Activated naive CD4-positive, alpha-beta T cell treated with anti-CD3 and anti-CD28 coated beads, Interleukin-2, amount 10 ng/mL, durations not matched to agents 7 days and 5 days (primary cell): ENCODE measurements at places on chromosomes 3 and 15.

GRCh38 chr3:24526640-24527212 is 32.1 kb upstream of the THRB start:
- H3K27ac ChIP-seq = no peak overlapping the region
- no peaks in the 10 kb centered on the region for H3K36me3 ChIP-seq
- H3K27me3 ChIP-seq = peaks cover 10% of the 10 kb centered on the region
- no peaks in the 10 kb centered on the region for H3K4me1 ChIP-seq
- H3K4me3 ChIP-seq = no peak overlapping the region
- DNase-seq = no peak

DNA sequence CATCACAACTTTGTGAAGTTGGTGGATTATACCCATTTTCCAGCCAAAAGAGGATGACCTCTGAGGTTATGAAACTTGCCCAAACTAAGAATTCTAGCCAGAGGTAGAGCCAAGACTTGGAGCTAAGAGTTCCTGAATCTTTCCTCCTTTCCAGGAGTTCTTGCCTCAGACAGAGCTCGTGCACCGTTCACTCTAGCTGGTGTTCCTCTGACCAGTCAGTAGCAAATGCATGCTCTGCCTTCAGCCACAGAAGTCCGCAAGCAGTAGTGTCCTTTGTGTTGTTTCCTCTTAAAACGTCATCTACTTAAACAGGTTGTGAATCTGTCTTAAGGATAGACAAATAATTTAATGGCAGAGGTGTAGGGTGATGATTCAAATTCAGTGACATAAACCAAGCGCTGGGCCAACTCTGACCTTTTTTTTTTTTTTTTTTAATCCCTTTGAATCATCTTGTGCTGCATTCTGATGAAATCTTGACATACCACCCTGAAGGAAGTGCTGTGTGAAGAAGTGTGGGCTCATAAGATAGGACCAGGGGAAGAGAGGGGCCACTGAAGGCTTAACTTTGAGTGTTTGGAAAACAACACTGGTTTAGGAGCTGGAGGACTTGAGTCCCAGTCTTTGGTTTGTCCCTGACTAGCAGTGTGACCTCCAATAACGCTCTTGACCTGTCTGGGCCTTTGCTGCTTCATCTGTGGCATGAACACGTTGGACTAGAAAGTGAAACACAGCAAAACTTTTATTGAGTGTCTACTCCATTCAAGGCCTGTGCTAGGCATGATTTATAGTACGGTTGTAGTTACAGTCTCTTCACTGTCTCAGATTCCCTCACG is 53.4 kb downstream of the ITPR1 start:
- no peak overlapping the region for H3K27ac ChIP-seq
- no peaks in the 10 kb centered on the region for H3K36me3 ChIP-seq
- no peaks in the 10 kb centered on the region for H3K4me1 ChIP-seq
- no peak overlapping the region for H3K4me3 ChIP-seq
- no peaks in the 10 kb centered on the region for H3K27me3 ChIP-seq
- DNase-seq = no peak

- peaks cover 7% of the 10 kb centered on the region for H3K36me3 ChIP-seq
- H3K27me3 ChIP-seq = no peaks in the 10 kb centered on the region
- DNase-seq = no peak
- H3K4me3 ChIP-seq = no peak overlapping the region
- H3K4me1 ChIP-seq = peaks cover 24% of the 10 kb centered on the region
Measured at GRCh38 chr3:138774529-138775253, 60.0 kb downstream of the PIK3CB start.

- H3K4me1 ChIP-seq = peaks cover 53% of the 10 kb centered on the region
- DNase-seq = no peak
- peaks cover 4% of the 10 kb centered on the region for H3K36me3 ChIP-seq
Measured at GRCh38 chr15:39784125-39784524, 1.5 kb upstream of the FSIP1 start.

- DNase-seq = no peak
- H3K27me3 ChIP-seq = peaks cover 90% of the 10 kb centered on the region
- no peak overlapping the region for H3K4me3 ChIP-seq
Measured at GRCh38 chr15:88802991-88803240, 320 bp upstream of the ACAN start.

GRCh38 chr15:36826948-36827347 is 247.5 kb downstream of the CDIN1 start:
- no peak overlapping the region for H3K4me3 ChIP-seq
- H3K4me1 ChIP-seq = no peaks in the 10 kb centered on the region
- H3K27ac ChIP-seq = no peak overlapping the region
- no peaks in the 10 kb centered on the region for H3K36me3 ChIP-seq
- DNase-seq = no peak

- DNase-seq = no peak
- H3K27me3 ChIP-seq = no peaks in the 10 kb centered on the region
- no peak overlapping the region for H3K27ac ChIP-seq
- H3K36me3 ChIP-seq = peaks cover 23% of the 10 kb centered on the region
- no peak overlapping the region for H3K4me3 ChIP-seq
Measured at GRCh38 chr3:107795514-107796094, 272.8 kb downstream of the BBX start.

- H3K4me1 ChIP-seq = no peaks in the 10 kb centered on the region
- peaks cover 4% of the 10 kb centered on the region for H3K36me3 ChIP-seq
- DNase-seq = no peak
- no peak overlapping the region for H3K27ac ChIP-seq
- H3K4me3 ChIP-seq = no peak overlapping the region
Measured at GRCh38 chr15:42890161-42890913, 30.2 kb downstream of the TTBK2 start.

GRCh38 chr3:33722626-33723370 is 4.7 kb upstream of the CLASP2 start:
- no peak for DNase-seq
- H3K4me3 ChIP-seq = no peak overlapping the region
- H3K4me1 ChIP-seq = peaks cover 6% of the 10 kb centered on the region
- peaks cover 4% of the 10 kb centered on the region for H3K27me3 ChIP-seq

DNA sequence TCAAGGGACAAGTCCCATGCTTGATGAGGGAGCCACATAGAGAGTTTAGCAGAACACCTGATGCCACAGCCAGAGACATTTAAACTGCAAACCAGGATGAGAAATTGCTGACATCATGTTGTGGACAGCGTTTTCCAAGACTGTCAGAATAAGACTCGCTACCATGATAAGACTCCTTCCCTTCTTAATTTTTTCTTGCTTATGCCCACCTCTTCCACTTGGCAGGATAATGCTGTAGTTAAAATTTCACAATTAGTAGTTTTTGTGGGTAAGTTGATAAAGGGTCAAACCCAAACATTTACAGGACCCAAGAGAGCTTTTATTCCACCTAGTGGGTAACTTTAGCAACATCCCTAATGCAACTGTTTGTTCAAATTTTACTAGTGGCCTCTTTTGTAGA is 3.0 kb upstream of the PIAS1 start:
- H3K4me3 ChIP-seq = no peak overlapping the region
- no peak for DNase-seq
- H3K4me1 ChIP-seq = peaks cover 21% of the 10 kb centered on the region
- peaks cover 3% of the 10 kb centered on the region for H3K36me3 ChIP-seq
- no peak overlapping the region for H3K27ac ChIP-seq

GRCh38 chr3:145767909-145768308 is 393.1 kb downstream of the PLOD2 start:
- H3K4me1 ChIP-seq = no peaks in the 10 kb centered on the region
- H3K4me3 ChIP-seq = no peak overlapping the region
- no peak overlapping the region for H3K27ac ChIP-seq
- no peaks in the 10 kb centered on the region for H3K27me3 ChIP-seq
- DNase-seq = no peak

- no peak overlapping the region for H3K4me3 ChIP-seq
- H3K27ac ChIP-seq = peak overlapping the region; percentile 17
- DNase-seq = no peak
- H3K36me3 ChIP-seq = peaks cover 42% of the 10 kb centered on the region
- H3K4me1 ChIP-seq = peaks cover 49% of the 10 kb centered on the region
- no peaks in the 10 kb centered on the region for H3K27me3 ChIP-seq
Measured at GRCh38 chr15:64426845-64427465, 33.4 kb upstream of the ZNF609 start.

- peak overlapping the region; percentile 71 for H3K4me3 ChIP-seq
- peak; percentile 75 for DNase-seq
- H3K4me1 ChIP-seq = peaks cover 33% of the 10 kb centered on the region
Measured at GRCh38 chr3:66394019-66394752, 106.6 kb downstream of the LRIG1 start.

GRCh38 chr15:85587707-85588411 is 206.9 kb downstream of the KLHL25 start:
- H3K4me3 ChIP-seq = no peak overlapping the region
- peaks cover 37% of the 10 kb centered on the region for H3K4me1 ChIP-seq
- DNase-seq = no peak
- H3K36me3 ChIP-seq = peaks cover 50% of the 10 kb centered on the region
- no peaks in the 10 kb centered on the region for H3K27me3 ChIP-seq

DNA sequence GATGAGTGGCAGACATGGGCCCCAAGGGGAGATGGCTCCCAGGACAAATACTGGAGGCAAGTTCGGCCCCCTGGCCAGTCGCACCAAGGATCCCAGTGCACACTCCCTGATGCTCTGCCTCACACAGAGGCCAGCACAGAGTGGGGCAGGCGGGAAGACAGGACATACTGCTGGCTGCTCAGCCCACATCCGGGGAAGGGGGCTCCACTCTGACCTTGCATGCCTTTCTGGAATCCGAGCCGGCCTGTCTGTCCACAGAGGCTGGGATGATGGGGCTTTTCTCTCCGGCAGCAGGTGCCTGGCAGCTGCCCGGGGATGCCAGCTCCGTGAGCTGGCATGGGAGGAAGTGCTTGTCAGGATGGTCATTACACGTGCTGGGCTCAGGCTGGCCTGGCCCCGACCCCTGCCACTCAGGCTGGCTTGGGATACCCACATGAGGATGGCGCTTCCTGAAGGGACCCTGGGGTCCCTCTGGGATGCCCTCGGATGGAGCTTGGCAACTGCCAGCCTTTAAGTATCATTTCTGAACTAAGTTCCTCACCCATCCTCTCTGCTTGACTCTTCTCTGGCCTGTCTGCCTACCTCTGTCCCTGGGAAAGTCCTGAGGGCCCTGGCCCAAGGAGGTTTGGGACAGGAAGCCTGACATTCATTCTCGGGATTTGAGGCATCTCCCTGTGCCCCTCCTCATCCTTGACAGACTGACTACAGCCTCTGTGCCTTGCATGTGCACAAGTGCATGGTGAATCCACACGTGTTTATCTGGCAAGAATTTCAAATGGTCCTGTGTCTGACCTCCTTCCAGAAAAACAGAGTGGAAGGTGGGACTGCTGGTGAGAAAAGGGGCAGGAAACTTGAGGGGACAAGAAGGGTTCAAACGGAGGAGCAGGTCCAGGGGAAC is 46.5 kb downstream of the EXOG start:
- H3K4me1 ChIP-seq = no peaks in the 10 kb centered on the region
- H3K36me3 ChIP-seq = no peaks in the 10 kb centered on the region
- H3K4me3 ChIP-seq = no peak overlapping the region
- DNase-seq = no peak
- H3K27me3 ChIP-seq = peaks cover 17% of the 10 kb centered on the region
- no peak overlapping the region for H3K27ac ChIP-seq

- no peak overlapping the region for H3K4me3 ChIP-seq
- H3K4me1 ChIP-seq = no peaks in the 10 kb centered on the region
- peaks cover 81% of the 10 kb centered on the region for H3K27me3 ChIP-seq
- no peak overlapping the region for H3K27ac ChIP-seq
Measured at GRCh38 chr15:78341057-78341987, 1.2 kb downstream of the CRABP1 start.

- H3K4me1 ChIP-seq = no peaks in the 10 kb centered on the region
- H3K27me3 ChIP-seq = no peaks in the 10 kb centered on the region
- H3K4me3 ChIP-seq = no peak overlapping the region
- H3K27ac ChIP-seq = no peak overlapping the region
Measured at GRCh38 chr15:77112838-77113504, 42.1 kb upstream of the TSPAN3 start.

DNA sequence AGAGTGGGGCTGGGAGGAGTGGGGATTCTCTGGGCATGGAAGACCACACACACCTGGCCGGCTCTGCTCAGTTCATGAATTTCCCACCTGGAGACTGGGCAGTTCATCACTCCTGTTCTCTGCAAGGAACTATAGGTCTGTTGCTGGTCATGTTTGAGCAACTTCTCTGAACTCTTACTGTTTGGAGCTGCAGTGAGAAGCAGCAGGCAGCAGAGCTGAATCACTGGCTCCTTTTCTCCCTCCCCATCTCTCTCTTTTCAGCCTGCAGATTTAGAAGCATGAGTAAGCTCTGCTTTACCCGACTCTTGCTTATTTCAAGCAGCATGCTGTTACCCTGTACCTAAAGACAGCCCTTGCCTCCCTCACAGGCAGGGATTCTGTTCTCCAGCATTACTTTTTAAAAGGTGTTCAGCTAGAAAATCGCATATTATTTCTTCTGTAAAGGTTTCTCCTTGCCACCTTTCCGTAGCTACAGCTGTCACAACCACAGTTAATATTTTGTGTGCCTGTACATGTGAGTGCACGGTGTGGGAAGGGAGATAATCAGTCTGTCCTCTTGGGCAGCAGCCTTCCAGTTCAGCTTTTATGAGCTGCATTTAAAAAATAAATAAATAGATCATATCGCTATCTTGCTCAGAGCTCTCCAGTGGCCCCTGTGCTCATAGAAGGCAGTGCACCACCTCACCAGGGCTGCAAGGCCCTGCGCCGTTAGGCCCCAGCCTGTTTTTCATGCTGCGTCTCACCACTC is 131.6 kb downstream of the CHCHD6 start:
- H3K36me3 ChIP-seq = no peaks in the 10 kb centered on the region
- H3K27ac ChIP-seq = no peak overlapping the region
- H3K27me3 ChIP-seq = no peaks in the 10 kb centered on the region
- no peak overlapping the region for H3K4me3 ChIP-seq
- no peaks in the 10 kb centered on the region for H3K4me1 ChIP-seq

- DNase-seq = no peak
- no peak overlapping the region for H3K4me3 ChIP-seq
- H3K36me3 ChIP-seq = no peaks in the 10 kb centered on the region
- peaks cover 4% of the 10 kb centered on the region for H3K4me1 ChIP-seq
- H3K27ac ChIP-seq = no peak overlapping the region
Measured at GRCh38 chr15:98420837-98421236, 227.5 kb upstream of the IGF1R start.

DNA sequence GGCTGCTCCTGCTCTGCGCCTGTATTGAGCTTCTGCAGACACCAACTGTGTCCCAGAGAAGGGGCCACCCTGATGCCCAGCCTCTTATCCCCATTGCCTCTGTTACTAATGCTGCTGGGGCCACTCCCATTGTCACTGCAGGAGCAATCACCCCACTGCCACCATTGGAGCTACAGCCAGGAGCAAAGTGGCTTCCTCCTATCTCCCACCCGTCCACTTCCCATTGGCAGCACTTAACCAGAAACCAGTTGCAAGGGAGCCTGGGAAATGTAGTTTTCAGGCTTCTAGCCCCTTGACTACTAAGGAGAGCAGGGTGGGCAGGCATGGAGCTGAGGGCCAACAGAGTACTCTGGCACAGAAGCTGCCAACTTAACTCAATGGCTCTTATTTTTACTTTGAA is 55.9 kb upstream of the KLF13 start:
- H3K4me3 ChIP-seq = no peak overlapping the region
- peaks cover 4% of the 10 kb centered on the region for H3K27me3 ChIP-seq
- no peak overlapping the region for H3K27ac ChIP-seq

- H3K36me3 ChIP-seq = no peaks in the 10 kb centered on the region
- H3K4me1 ChIP-seq = no peaks in the 10 kb centered on the region
- H3K27ac ChIP-seq = no peak overlapping the region
- H3K4me3 ChIP-seq = no peak overlapping the region
- H3K27me3 ChIP-seq = peaks cover 4% of the 10 kb centered on the region
- no peak for DNase-seq
Measured at GRCh38 chr15:49830391-49830790, 209.5 kb downstream of the DTWD1 start.
